ENCODE measurements at places on chromosomes 6 and 20.

GRCh38 chr20:20095114-20095872 lies 43.0 kb downstream of the CFAP61 start:
- DNase-seq: no peak

DNA sequence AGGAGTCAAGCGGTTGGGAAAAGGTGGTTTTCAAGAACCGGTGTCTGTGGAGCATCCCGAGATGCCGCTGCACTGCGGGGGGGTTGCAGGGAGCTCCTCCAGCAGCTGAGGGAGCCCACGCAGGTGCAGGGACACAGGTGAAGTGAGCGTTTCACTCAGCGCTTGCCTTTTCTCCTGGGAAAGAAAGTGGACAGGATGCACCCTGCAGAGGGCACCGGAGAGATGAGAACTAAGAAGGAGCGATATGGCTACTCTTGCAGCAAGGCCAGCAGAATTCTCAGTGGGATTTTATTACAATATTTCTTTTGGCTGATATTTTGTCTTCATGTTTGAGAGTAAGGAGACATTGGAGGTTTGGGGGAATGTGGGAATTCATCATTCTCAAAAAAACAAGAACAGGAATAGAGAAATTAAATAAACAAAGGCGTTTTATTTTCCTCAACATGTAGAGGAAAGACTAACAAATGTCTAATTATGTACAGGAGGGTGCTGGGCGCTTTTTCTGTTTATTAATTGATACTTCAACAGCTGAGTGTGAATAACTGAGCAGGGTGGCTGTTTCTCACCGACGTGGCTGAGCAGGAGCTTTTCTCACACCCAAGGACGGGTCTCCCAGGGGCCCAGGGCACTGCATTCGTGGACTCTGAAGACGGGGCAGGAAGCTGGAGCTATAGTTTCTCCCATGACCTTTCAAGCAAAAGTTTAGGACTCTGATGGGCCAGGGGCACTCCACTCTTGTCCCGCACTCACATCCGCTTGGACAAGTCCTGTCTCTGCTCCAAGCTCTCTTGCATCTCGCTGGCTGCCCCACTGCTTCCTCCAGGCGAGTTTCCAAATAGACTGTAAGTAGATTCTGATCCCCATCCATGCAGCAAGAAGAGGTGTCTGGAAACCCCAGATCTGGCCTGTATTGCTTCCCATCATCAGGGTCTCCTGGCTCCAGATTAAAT lies 176.1 kb downstream of the SMOC2 start:
- DNase-seq: no peak

- DNase-seq: no peak
These were observed 43.8 kb downstream of the RALGAPA2 start for GRCh38 chr20:20668639-20669038.

GRCh38 chr6:12083763-12084162 lies 71.7 kb downstream of the HIVEP1 start:
- DNase-seq: no peak

DNA sequence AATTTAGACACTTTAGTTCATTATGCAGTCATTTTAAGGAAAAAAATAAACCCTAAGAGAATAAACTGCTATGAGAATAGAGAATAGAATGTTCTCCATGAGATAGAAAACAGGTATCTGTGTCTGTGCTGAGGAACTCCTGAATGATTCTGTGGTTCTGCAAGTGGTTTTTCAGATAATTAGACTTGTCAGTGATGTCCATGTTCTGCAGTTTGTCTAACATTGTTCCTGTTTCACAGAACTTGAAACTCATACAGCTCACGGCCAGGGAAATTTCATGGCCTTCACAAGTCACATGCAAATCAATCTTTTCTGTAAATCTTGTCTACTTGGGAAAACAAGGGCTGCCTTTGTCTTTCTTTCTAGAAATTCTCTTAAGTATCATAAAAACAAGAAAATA lies 73.4 kb upstream of the HMGCLL1 start:
- DNase-seq: no peak

DNA sequence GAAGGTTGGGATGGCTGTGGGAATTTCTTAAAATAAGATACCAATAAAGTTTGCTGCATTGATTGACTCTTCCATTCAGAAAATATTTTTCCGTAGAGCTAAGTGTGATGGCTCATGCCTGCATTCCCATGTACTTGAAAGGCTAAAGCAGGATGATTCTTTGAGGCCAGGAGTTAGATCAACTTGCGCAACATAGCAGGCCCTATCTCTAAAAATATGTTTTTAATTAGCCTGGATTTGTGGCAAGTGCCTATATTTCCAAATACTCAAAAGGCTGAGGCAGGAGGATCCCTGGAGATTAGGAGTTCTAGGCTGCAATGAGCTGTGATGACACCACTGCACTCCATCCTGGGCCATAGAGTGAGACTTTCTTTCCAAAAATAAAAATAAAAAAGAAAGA lies 431.2 kb upstream of the PTCHD4 start:
- DNase-seq: no peak

DNA sequence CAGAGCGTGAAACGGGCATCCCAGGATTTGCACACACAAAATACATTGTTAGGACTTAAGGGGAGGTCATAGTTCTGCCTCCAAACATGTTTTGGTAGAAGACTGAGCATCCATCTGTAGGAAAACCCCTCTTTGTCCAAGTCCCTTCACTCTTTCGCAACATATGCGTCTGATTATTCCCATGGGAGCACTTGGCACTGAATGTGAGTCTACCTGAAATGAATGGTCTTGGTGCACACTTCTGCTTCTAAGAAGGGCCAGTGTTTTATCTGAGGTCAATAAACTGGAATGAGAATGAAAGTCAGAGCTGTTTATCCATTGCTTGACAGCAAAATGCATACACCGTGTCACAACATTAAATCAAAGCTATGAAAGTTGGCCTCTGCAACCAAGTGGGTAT lies 33.0 kb downstream of the GJA10 start:
- DNase-seq: no peak

DNA sequence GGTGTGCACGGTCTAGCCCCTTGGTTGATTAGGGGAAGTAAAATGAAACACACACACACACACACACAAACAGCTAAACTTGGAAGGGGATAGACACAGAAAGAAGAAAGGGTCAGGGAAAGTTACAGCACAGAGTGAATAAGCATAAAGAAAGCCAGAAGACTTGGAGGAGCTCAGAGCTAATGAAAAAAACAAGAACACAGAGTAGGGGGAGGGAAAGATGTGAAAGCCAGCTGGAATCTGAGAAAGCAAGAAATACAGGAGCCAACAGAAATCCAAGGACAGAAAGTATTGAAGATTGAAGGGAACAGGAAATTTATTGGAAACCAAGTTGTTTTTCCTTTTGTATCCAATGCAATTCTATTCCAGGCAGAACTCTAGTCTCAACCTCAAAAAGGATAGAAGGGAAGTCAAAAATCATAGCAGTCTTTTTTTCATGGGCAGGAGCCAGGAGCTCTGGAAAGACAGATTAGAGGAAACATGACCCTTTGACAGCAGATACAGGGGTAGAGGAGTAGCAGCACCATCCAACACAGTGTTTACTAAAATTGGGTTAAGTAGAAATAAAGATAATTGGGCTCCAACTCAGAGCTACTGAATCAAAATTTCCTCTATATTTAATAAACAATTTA lies 10.1 kb downstream of the HMGCLL1 start:
- DNase-seq: no peak

DNA sequence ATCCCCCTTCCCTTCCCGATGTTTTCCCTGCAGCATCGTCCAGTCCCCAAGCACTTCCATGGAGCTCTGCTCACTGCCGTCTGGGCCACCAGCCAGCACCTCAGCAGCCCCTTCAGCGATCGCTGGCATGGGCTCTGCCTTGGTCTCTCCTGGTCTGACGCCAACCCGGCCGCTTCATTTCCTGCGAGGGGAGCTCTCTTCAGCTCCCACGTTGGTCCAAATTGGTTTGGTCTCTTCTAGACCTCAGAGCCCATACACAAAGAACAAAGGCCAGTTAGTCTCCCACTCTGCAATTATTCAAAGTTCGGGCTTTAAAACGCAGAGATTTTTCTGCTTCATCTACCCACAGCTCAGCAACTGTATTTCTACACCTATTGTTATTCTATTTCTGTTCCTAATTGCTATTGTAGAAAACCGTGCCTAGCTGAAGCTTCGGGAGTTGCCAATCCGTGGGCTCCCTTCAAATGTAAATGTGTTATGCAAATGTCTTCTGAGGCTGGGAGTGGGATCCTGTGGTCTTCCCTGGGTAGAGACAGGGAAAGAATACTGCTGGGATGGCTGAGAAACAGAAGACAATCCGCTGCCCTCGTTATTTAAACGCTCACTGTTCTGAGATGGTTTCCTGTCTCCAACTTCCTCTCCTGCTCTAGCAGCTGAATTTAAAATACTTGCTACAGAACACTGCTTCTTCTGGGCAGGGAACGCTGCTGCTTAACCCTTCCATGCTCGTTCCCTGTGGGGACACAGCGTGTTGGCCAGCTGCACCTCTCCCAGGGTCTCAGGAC lies 154.2 kb upstream of the QKI start:
- DNase-seq: no peak

DNA sequence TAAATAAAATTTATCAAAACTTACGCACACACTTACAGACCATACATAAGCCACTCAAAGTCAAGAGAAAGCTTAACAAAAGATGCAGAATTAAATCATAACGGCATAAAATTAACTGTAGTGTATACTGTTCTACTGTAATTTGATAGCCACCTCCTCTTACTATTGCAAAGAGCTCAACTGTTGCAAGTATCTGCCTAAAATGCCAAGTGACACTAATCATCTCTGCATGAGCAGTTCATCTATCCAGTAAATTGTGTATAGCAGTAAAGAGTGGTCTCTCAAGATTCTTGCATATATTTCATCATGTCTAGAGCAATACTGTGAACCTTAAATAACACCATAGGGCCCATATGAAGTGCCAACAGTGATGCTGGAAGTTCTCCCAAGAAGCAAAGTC lies 12.3 kb downstream of the OR2H2 start:
- no peak for DNase-seq

DNA sequence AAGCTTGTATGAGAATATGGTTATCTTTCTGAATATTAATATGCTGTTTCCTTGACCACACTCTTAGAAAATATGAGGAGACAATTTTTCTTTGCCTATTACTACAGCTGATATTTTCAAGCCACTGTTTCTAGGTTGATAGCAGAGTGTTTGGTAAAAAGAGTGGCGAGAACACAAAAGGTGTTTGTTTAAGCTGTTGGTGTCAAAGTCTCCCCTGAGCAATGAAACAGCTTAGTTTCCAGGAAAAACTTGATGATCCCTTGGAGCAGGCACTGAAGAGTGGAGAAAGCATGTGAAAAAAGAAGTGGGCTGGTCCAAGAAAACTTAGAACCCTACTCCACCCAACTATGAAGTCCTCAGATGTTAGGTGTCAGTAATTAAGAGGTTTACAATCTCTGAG lies 182.7 kb downstream of the TFAP2B start:
- DNase-seq: no peak

- DNase-seq: no peak
These were observed 14.8 kb upstream of the VAPB start for GRCh38 chr20:58374027-58374850.

GRCh38 chr6:42928986-42929820 lies at the start of gene CNPY3:
Gene CNPY3, plus strand, starts transcription at chr6:42929480. Its CDS starts 91 bp downstream, at chr6:42929571.
- DNase-seq: peak; percentile 86

DNA sequence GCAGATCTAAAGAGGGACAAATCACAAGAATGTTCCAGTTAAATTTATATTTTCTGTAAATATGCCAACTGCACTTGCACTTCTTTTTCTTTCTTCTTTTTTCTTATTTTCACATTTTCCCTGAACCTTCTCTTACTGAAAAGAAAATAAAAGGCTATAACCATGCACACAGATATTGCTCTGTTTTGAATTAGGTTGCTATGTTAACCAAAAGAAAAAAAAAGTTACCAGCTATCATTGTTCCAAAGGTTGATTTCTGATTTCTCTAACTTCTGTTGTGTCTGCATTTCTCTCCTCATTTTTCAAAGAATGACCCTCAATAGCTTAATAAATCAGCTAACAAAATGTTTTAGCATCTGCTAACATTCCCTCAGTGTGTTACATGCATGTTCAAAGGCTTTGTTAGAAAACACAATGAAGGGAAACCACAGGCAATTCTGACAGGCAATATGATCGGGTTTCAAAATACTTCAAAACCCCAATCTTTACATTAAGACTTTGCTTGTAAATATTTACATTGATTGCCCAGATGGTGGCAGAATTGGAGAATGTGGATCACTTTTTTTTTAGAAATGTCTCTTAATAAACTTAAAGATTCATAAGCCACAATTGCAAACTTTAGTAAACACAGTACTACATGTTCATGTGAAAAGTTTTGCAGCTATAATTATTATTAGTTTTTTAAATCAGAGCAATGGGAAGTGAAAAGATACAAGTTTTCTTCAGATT lies 928.3 kb upstream of the FLRT3 start:
- DNase-seq: no peak

DNA sequence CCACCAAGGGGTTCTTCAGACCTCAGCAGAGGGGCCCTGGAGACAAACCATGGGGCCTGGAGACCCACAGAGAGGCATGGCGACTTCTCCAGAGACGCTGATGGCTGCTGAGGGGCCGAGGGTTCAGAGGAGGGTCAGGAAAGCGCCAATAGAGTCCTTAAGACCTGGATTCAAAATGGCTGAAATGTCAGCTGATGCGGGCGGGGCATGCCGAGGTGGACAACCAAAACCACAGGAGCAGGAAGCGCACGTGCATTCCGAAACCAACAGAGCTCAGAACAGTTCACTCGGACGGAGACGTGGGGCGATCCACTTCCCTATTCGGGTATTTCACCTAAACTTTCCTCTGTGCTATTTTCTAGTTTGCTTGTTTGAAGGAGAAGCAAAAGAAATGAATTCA lies 99.9 kb upstream of the RIN2 start:
- no peak for DNase-seq

DNA sequence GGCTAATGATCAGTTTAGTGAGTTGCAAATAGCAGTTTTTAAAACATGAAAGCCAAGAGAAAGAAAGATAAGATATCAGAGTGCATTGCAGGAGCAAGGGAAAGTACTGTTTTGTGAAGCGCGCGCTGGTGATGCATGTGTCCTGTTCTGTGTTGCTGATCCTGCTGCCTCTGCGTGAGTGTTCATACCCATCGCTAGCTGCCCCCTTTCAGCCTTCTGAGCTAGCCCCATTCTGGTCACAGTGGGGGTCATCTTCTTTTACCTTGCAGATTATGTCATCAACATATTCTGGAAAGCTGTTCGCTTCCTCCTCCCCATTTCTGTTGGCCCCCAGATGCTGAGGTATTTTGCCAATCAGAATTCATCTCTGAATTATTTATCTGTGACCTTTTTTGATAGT lies 1.9 kb downstream of the MRAP2 start:
- DNase-seq: no peak

DNA sequence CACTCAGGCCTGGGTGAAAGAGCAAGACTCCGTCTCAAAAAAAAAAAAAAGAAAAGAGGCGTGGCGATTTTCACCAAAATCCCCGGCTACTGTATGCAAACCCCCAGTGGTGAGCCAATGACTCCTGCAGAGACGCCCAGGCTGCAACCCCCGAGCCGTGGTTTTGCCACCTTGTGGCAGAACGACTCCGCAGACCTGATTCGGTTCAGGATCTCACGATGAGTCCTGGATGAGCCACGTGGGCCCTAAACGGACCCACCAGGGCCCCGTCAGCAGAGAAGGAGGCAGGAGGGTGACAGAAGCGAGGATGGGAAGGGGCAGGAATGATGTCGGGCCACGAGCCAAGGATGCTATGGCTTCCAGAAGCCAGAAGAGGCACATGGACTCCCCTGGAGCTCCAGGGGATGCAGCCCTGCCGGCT lies 42.5 kb downstream of the SLC2A4RG start:
- no peak for DNase-seq

GRCh38 chr20:50876816-50877215 lies 54.4 kb downstream of the ADNP start:
- DNase-seq: no peak

GRCh38 chr6:132143258-132143657 lies 192.1 kb upstream of the CCN2 start:
- no peak for DNase-seq

- no peak for DNase-seq
These were observed 165.8 kb downstream of the KIF16B start for GRCh38 chr20:16407251-16408067.
